ENCODE measurements at places on chromosomes 12 and 14.

GRCh38 chr14:38238332-38238731 is 17.6 kb downstream of the CLEC14A start:
- no peak for DNase-seq

- no peak for DNase-seq
Measured at GRCh38 chr12:38872156-38872555, 33.2 kb downstream of the CPNE8 start.

DNA sequence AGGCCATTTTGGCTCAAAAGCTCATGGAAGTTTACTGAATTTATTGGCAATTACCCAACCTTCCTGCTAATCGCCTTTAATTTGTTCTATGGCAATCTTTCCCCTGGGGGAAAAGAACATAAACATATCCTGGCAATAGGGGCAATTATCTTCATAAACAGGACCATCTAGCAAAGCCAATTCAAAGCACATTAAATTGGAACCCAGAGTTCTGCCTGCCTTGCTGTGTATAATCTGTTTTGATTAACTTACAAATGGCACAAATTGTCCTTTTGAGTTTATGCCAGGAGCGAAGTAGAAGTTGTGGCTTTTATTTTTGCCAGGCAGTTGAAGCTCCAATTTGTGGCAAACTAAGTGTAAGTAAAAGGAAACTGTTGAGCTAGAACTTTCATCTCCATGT is 68.6 kb downstream of the C12orf50 start:
- no peak for DNase-seq

GRCh38 chr12:106919910-106920544 is 35.7 kb upstream of the TMEM263 start:
- DNase-seq: no peak

DNA sequence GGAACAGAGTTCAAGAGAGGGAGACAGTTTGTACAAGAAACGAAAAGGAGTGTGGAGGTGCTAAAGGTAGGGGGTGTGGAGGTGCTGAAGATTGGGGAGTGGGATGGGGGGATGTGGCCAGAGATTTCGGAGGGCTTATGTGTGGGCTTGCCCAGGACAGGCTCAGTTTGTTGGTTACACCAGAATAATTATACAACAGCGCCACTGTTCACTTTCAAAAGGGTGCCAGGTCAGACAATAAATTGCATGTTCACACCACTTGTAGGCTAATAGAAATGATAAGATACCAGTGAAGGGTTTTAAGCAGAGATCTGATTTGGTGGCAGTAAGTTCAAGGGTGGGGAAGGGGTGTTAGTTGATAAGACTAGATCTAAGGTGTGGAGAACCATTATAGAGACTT is 75.3 kb downstream of the PRKCH start:
- DNase-seq: no peak

DNA sequence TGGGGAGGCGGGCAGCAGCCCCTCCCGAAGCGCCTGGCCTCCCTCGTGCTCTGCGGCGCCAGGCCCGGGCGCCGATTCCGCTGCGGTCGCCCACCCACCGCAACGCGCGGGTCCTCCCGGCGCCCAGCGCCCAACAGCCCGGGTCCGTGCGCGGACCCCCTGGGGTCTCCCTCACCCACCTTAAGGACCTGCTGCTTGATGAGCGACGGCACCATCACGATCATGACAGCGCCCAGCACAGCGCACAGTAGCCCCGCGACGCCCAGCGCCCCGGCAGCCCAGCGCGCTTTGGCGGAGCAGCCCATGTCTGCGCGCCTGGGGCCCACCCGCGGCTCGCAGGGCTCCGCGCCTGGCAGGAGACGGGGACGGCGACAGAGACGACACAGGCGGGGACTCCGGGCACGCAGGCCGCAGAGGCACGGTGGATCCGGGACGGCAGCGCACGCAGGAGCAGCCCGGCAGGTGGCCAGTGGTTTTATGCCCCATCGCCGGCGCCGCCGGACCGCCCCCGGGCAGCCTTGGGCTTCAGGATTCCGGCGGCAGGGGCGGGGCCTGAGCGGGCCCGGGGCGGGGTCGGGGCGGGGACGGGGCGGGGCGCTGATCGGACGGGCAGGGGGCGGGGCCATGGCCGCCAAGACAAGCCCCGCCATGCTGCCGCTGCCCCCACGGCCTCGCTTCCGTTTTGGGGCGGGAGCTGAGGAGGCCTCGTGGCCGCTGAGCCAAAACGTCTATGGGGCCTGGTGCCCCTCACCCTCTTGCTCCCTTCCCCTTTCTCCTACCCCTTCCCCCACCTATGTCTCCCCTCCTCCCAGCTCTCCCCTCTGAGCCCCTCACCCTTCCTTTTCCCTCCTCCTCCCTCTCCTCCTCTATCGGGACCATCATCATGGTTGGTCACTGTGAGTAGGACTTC is at the start of gene SCARB1:
SCARB1 (minus strand) TSS at position 449 of the 910 bp plus-strand sequence; CDS start at position 305, 144 bp downstream.
- DNase-seq: peak; percentile 46

- no peak for DNase-seq
Measured at GRCh38 chr12:41932470-41932991, 212.1 kb downstream of the GXYLT1 start.

- DNase-seq: no peak
Measured at GRCh38 chr14:99055019-99055418, 217.0 kb downstream of the BCL11B start.

DNA sequence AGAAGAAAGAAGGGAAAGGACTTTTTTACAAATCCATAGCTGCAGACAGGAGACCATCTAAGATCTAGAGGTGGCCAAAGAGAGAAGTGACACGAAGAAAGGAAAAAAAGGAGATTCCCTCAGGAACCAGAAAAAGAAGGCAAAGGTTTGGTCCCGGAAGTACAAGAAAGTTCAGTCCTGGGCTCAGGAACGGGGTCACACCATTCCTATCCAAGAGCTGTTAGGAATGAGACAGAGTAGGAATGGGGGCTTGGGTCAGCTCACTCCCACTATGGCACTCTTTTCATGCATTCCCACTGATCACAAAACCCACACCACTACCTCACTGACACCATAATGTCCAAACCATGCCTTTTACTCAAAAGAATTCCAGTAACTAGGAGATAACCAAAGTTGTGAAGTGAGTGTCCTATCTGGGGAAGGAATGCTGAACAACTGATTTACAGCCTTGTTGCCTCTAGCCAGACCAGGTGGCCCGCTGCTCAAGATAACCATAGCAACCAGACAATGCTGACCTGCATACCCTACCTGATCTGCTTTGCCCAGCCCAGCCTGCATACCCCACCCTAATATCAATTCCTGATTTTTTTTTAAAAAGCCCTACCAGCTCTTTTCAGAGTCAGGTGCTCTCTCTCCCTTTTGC is 8.4 kb downstream of the PPP2R3C start:
- DNase-seq: no peak

GRCh38 chr12:94184995-94185719 is 36.8 kb downstream of the PLXNC1 start:
- DNase-seq: no peak

DNA sequence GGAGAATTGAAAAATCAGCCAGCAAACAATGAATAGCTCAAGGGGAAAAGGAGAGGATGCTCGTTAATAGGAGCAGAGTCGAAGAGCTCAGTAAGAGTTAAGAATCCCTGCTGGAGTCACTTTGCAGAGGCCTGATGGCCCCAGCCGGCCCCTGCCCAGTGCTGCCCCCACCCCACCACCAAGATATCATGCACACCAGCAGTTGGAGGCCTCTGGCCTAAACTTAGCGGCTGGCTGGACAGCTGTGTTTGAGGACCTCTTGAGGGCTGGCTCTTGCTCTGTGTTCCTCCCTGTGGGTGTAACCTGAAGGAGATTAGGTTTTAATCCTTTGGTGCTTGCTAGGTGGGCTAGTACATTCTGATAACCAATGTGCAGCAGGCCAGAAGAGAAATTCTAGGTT is 142.0 kb downstream of the PLXNC1 start:
- no peak for DNase-seq

DNA sequence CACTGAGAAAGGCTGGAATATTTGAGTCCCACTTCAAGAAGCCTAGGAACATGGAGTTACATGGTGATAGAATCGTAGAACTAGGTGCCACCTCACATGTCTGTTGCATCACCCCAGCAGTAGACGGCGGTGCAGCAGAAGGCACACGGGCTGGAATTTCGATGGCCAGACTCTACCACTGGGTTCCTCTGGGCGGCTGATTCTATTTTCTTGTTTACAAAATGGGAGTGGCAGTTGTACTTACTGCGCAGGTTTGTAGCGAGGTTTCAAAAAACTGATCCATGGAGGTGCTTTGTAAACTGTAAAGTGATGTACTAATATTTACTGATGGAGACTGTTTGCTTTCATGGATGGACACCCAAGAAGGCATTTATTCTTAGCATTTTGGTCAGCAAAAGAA is 45.7 kb downstream of the WDR20 start:
- no peak for DNase-seq

DNA sequence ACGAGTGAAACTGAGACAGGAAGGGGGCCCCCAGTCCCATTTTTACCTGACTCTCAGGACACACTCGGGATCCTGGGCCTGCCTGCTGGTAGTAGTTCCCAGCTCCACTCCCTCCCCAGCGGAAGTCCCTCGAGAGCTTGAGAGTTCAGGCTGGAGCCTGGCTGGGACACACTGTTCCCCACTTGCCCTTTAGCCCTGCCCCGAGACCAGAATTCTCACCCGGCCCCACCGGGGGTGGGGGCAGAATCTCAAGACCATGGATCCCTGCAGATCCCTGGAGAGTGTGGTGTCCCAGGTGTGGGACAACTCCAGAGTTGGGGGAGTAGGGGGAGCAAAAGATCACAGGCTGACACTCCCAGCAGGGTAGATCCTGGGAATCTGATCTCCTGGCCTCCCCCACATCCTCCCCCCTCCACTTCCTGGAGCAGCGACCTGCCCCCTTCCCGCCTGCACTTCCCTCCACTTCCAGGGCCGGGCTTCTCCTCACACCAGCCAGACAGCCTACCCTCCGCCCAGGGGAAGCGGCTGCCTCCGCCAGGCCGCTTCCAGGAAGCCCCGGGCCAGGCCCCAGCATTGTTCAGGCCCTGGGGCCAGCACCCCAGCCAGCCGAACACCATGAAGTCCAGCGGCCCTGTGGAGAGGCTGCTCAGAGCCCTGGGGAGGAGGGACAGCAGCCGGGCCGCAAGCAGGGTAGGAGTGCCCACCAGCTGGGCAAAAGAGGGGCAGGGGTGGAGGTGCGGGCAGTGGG is at the start of gene TNS2:
TNS2 (plus strand) TSS at position 495 of the 748 bp plus-strand sequence; CDS start at position 616, 121 bp downstream.
- DNase-seq: no peak

DNA sequence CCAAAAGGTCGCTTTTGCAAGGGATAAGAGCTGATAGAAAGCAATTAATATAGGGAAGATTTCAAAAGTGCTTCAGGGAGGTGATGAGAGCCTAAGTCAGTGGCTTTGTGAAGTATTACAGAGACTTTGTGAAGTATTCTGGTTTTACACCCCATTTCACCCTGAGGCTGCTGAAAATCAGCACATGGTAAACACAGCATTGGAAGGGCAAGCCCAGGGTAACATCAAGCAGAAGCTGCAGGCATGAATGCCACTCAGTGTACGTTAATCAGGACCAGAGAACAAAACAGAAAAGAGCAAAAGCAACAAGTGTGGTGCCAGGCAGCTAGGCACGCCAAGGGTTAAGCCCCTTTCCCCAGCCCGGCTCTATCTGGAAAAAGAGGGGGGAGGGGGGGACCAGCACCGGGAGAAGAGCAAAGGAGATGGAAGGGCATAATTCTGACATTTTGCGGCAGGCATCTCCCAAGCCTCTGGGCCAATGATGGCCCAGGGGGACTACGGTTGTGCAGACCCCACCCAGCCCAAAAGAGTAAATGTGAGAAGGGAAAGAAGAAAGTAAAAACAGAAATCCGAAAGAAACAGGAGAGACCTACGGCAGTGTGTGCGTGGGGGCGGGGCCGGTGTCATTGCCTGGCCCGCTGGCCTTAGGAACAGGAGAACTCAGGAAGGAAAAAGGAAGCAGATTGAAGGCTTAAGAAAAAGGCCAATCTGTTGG is 58.9 kb downstream of the DHRS2 start:
- DNase-seq: no peak

- DNase-seq: no peak
Measured at GRCh38 chr12:109126784-109127183, 10.4 kb downstream of the ACACB start.

GRCh38 chr14:83342590-83342989 is 1808.9 kb upstream of the SEL1L start:
- DNase-seq: no peak

DNA sequence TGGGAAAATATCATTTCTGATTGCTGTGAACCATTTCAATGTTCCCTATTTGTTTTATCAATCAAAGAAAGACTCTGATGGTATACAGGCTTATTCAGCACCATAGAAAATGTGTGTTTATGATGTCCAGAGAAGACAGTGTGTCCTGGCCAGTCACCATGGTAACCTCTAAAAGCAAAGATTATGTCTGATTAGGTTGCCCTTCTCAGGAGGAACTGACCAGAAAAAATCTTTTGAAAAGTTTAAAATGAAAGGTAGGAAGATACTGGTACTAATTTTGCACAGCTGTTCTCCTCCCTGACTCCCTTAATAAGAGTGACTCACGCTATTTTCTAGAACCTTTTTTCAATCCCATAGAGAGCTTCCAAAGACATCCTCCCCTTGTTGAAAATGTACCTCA is 391.8 kb upstream of the DCN start:
- no peak for DNase-seq

DNA sequence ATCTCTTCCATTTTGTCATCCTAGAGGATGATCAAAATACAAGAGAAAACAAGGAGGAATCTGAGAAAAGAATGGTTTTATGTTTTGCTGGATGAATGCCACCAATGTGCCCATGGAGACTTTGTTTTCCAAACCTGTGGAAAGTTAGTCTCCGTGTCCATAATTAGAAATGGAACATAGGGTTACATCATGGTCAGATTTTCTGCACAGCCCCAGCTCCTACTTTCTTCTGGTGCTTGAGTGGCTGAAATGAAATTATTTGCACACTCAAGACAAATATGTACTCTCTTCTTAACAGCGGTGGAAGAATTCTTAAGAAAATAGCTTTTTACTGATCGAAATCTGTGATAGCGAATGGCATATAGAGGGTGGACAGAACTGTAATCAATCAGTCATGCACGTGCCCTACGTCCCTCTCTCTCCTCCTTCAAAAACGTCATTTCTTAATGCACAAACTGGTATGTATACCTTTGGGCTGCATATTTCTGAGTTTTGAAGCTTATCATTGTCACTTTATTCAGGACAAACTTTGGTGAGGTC is 825.2 kb downstream of the AACS start:
- no peak for DNase-seq

DNA sequence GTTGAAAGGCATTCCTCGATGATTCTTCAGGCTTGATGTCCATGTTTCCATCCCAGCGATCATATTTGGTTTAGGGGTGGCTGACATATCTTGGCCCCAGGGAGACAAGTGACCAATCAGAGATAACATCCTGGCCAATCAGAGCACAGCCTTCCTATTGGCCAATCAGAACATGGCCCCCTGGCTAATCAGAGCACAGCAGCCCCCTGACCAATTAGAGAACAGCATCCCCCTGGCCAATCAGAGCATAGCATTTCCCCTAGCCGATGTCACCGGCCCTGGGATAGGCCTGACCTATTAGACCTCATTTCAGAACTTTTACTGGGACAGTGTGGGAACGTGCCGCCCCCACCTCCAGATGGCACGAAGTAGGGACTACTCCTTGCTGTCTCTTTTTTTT is 182.2 kb downstream of the AACS start:
- DNase-seq: no peak

DNA sequence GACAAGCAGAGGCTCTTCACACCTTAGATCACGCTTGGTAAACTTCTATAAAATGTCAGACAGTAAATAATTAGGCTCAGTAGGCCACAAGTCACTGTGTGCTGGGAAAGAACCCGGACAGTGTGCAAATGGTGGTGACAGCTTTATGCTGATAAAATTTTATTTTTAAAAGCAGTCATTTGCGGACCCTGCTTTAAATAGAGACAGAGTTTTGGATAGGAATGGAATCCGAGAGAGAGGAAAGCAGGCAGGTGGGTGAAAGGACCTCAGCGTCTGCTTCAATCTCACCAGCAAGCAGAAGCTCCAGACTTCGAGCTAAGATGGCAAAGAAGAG is 21.4 kb downstream of the ANKLE2 start:
- DNase-seq: no peak

- no peak for DNase-seq
Measured at GRCh38 chr12:57173683-57174082, 26.3 kb upstream of the LRP1-AS start.
